Activated gamma-delta T cell treated with anti-CD3 and anti-CD28 coated beads, Interleukin-2, amount 50 U/mL, for 16 hours (primary cell): ENCODE measurements at places on chromosomes 5 and 9.
A peak's percentile ranks its signal among the peaks of the same experiment; 100 is the strongest.

- no peak for DNase-seq
Observed at GRCh38 chr5:14556015-14556414, 25.6 kb upstream of the OTULINL start.

- DNase-seq: no peak
Observed at GRCh38 chr9:36592801-36593583, 20.3 kb downstream of the MELK start.

GRCh38 chr5:133653760-133654049 is 41.4 kb upstream of the FSTL4 start:
- no peak for DNase-seq

DNA sequence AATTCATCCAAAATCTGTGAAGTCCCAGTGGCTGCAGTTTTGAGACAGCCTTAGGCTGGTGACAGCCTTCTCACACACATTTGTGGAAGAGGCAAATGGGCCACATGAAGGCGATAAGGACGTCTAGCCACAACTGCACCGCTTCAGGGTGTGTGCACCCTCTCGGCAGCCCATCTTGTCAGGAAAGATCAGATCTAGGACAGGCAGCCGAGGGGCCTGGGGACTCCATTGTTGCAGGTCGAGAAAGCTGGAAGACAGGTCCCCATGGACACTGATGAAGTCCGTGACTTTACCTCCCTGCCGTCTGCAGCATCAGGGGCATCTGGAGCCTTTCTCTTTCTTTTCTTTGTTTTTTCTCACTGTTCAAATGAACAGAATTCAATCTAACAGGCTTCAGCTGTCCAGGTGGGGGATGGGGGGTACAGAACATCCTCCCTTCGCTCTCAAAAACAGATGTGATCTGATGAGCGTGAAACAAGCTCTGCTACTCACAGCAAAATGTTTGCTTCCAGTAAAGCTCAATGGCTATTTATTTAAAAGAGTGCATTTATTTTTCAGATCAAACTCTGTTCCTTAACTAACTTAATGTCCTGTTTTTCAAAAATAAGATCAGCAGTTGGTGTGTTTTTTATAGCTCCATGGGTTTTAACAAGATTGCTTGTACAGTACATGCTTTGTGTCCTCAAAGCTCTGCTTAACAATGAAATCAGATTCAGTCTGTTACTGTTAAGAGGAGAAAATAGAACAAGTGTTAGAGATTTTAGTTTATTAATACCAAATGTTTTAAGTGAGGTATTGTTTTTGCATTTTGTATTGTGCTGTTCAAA is 111.8 kb upstream of the OTULINL start:
- no peak for DNase-seq

- DNase-seq: no peak
Observed at GRCh38 chr5:181239062-181239663, 4.5 kb downstream of the RACK1 start.

- no peak for DNase-seq
Observed at GRCh38 chr9:91858213-91859030, 91.6 kb downstream of the ROR2 start.

GRCh38 chr5:75566710-75567309 is 44.4 kb upstream of the ANKDD1B start:
- DNase-seq: peak; percentile 3

- DNase-seq: no peak
Observed at GRCh38 chr5:56422076-56422762, 189.1 kb upstream of the ANKRD55 start.

DNA sequence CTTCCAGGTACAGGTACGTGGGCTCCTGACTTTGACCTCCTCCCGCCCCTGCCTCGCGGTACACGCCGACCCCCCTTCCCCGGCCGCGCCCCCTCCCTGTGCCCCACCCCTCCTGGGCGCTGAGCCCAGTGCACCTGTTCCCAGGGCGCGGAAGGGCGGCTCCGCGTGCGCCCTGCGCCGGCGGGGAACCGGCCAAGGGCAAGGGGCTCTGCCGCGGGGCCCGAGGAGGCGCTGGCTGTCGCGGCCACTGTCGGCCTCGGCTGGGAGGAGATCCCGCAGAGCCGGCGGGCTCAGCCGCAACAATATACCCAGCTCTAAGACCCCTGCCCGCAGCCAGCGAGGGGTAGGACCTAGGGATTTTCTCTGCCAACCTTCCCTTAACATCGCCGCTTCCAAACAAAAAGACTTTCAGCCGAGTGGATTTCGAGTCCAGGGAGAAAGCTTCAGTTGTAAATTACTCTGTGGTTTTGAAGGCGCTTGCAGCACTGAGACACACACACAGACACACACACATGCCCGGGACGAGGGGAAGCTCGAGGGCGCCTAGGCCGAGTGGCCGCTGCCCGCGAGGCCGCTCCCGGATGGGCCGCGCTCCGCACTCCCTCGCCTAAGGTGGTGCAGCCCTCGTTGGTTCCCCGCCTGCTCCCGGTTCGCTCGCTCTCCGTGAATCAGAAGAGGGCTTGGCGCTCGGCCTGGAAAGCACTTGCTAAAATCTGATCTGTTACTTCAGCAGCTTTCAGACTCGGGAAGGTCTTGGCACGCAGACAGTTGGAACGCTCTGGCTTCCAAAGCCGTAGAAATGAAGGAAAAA is 1.2 kb downstream of the FGF18 start:
- DNase-seq: no peak

DNA sequence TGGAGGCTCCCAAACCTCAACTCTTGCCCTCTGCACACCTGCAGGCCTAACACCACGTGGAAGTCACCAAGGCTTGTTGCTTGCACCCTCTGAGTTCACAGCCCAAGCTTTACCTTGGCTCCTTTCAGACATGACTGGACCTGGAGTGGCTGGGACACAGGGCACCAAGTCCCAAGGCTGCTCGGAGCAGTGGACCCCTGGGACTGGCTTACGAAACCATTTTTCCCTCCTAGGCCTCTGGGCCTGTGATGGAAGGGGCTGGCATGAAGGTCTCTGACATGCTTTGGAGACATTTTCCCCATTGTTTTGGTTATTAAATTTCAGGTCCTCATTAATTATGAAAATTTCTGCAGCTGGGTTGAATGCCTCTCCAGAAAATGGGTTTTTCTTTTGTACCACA is 994.4 kb upstream of the NUDT12 start:
- no peak for DNase-seq

DNA sequence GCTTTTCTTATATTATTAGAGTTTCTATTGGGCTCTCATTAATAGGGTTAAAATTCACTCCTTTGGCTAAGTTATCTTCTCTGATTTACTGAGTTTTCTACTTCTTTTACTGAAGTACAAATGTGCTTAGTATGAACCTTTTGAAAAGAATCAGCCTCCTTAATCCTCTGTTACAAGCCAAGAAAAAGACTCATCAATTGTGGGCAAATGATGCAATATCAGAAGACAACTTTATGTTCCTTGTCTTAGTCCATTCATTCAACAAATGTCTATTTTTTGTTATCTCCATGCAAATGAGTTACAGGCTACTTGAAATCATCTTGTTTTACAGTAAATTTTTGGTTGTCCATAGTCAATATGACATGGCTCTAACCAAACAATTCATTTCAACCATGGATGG is 40.3 kb downstream of the SNCAIP start:
- no peak for DNase-seq

- no peak for DNase-seq
Observed at GRCh38 chr5:20469792-20470191, 481.8 kb upstream of the CDH18 start.

- no peak for DNase-seq
Observed at GRCh38 chr5:72599519-72600370, 92.5 kb upstream of the ZNF366 start.

- no peak for DNase-seq
Observed at GRCh38 chr5:73307645-73308355, 134.8 kb downstream of the TMEM174 start.

DNA sequence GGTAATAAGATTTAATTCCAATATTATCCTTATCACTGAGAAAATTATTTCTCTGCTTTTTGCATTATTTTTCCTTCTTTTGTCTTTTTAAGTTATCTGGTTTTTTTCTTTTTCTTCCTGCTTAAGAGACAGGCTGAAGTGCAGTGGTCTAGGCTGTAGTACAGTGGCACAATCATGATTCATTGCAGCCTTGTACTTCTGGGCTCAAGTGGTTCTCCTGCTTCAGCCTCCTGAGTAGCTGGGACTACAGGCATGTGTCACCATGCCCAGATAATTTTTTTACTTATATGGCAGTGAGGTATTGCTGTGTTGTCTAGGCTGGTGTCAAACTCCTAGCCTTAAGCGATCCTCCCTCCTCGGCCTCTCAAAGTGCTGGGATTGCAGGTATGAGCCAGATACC is 93.9 kb downstream of the SLC44A1 start:
- DNase-seq: no peak

DNA sequence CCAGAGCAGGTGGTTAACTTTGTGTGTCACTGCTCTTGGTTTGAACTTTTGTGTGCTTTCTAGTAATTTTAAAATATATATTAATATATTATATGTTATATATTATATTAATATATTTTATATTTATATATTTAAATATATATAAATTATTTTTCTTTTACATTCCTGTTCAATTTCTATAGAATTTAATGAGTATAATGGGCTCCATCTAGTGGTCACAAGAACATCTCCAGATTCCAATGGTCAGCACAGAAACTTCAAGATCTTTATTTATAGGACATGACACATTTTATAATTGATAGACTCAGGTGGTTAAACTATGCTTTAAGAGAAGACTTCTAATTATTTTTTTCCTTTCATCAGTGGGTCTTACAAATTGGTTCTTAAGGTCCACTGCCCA is 39.1 kb downstream of the COL23A1 start:
- no peak for DNase-seq
